ENCODE measurements at places on chromosomes 5 and 9.

GRCh38 chr9:133512253-133513213, 12.2 kb downstream of the MYMK start:
- no peak for DNase-seq

GRCh38 chr5:137040641-137041340, 458.3 kb downstream of the SPOCK1 start:
- no peak for DNase-seq

- peak; percentile 32 for DNase-seq
Measured at GRCh38 chr5:96933764-96934707, 1.8 kb upstream of the LNPEP start.

- DNase-seq: no peak
Measured at GRCh38 chr9:93665637-93666438, 89.5 kb downstream of the PHF2 start.

DNA sequence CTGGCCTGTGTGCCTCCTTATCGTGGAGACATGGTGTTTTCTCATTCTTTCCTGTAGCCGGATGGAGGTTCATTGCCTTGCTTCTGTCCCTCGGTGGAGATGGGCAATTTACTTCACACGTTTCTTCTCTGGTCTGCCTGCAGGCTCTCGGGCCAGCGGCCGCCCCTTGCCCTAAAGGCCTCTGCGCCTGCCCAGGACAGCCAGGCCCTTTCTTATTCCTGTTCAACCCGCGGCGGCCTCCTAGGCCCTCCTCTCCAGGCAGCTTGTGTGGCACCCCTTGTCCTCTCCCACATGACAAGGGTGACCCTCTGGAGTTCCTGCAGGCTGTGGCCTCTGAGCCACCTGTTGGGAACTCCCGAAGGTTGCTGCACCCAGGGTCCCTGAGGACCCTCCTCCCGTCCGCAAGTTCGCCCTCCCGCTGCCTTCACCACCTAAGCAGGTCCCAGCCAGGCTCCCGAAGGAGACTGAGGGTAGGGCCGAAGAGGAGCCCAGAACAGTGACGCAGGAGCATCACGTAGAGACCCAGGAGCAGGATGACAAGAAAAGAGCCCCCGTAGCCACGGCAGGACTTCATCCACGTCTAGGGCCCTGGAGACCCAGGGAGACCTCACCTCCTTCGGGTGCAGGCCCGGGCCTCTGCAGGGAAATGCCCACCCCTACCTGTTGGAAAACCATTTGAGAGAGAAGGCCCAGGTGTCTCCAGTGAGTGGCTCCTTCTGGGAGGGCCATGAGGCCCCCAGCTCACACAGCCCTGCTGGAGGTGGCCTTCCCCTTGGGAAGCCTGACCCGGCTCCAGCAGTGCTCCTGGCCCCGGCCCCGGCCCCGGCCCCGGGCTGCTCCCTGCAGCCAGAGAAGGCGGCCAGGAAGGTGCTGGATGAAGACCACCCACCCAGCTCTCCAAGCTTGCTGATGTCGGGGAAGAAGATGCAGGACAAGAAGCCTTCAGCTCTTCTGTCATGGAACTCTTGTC, 291.4 kb downstream of the TLE4 start:
- DNase-seq: no peak

DNA sequence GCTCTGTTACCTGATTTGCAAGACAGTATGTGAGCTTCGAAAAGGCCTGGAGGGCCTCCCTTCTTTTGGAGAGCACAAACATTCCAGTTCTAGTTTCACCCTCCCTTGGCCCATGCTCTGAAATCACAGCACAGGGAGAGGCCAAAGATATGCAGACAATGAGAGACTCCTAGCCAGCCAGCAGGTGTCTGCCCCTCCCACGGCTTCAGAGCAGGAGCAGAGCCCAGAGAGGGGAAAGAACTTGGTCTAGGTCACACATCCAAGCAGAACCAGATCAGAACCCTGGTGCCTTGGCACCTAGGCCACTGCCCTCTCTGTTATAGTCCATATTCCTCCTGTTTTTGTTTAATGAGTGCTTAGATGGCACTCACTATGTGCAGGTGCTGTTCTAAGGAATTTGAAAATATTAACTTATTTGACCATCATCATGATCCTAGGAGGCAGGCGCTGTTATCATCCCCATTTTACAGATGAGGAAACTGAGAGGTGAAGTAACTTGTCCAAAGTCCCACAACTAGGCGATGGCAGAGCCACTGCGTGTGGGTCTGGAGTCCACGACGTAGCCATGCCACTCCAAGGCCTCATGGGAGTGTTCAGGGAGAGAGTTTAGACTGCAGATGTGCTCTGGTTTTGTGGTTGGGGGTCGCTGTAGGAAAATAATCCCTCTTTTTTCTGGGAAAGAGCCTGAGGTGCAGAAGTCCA, 27.2 kb downstream of the TMOD1 start:
- no peak for DNase-seq

DNA sequence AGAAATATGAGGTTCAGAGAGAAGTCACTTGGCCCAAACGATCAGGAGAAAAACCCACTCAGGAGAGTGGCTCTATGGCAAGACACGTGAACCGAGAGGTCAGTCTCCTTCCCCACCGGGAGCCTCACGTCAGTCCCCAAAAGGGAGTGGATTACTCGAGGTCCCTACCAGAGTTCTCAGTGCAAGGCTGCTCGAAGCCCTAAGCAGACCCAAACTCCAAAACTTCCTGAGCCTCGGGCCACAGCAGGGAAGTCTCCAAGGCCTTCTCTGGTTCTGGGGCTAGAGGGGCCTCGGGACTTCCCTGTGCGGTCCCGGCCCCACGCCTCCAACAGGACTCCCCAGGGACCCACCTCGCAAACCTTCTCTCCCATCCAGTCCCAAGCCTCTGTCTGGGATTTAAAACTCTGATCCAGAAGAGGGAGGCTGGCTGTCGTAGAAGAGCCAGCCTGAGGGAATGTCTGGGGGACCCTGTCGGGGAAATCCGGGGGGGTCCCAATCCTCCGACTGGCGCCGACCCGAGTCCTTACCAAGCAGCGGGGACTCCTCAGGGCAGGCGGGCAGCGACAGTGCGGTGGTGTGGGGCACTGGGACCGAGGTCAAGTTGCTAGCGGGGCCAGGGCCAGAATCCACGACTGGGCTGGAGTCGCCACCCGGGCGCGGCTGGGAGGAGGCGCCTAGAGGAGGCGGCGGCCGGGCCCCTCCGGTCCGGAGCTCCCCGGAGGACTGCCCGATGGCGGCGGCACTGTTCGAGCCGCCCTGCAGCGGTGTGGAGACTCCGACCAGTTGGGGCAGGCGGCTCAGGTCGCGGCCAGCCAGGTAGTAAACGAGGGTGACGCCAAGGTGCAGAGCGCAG, 679 bp downstream of the B4GALT1 start:
- no peak for DNase-seq

DNA sequence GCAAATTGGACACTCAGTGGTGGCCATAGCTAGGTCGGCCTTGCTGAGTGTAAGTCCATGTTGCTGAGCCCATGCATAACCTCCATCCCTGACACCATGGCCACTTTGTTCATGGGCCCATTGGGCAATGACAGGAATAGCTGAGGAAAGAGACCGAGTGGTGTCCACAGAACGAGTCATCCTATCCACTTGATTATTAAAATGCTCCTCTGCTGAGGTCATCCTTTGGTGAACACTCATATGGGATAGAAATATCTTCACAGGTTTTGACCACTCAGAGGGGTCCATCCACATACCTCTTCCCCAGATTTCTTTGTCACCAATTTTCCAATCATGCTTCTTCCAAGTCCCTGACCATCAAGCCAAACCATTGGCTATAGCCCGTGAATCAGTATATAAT, 63.6 kb downstream of the PPIC start:
- no peak for DNase-seq

- DNase-seq: no peak
Measured at GRCh38 chr9:110308633-110309038, 29.0 kb downstream of the TXNDC8 start.

DNA sequence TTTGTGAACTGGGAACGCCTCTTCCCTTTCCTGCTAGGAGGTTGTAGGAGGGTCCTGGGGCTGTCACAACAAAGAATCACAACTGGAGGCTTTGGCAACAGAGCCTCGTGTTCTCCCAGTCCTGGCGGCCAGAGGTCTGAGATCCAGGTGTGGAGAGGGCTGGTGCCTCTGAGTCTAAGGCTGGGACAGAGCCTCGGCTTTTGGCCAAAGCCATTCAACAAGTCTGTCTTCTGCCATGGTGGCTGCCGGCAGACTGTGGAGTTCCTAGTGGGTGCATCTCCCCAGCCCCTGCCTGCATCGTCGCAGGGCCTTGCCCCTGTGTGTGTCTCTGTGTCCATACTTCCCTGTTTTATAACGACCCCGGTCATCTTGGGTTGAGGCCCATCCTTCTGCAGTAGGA, 9.5 kb upstream of the IRX4 start:
- no peak for DNase-seq

- no peak for DNase-seq
Measured at GRCh38 chr9:76289042-76289441, 105.2 kb downstream of the RFK start.

DNA sequence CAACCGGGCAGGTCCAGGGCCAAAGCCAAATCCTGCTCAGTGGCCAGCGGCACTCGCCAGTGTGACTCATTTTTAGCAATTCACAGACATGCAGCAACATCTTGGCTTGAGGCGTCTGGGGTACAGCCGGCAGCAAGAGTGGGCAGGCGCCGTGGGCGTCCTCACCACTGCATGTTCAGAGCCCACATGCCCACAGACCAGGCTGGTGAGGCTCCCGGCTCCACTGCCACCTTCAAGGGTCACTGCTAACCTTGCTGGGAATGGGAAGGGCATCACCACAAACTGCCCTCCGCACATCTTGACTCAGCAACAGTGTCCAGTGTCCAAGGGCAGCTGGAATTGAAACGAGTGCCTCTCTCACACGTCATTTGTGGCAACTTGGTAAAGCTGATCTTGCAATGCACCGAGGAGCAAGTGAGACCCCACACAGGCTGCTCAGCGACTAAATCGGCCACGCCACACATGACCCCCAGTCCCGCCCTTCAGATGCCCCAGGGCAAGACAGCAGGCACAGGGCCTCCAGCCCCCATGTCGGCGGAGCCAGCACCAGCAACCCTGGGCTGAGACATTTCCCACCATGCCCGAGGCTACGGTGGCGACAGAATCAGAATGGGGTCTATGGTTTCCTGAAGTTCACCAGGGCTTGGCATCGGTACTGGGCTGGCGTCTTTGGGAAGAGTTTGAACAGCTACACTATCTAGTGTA, 140.3 kb downstream of the ROR2 start:
- no peak for DNase-seq

DNA sequence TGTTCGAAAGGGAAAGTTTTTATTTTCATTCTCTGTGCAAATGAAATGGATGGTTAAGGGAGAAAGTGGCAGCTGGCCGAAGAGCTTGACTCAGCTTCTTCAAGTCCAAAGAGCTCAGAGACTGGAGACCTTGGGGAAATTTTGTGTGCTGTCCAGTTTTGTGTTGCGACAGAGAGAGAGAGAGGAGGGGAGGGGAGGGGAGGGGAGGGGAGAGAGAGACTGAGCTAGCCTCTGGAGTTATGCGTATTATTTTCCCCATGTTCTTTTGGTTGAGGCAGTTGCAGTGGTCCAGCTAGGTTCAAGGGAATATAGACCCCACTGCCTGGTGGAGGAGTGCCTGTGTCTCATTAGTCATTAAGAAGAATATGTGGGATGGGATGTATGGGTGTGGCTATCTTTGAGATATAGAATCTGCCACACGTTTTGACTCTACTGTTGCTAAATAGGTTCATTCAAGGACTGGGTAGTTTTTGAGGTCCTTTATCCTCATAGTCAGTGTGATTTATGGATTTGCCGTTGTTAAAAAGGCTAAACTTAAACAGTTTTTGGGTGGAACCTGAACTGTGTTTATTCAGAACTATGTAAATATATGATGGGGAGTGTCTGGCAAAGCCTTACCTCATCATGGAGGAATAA, 69.7 kb downstream of the ARHGAP26 start:
- no peak for DNase-seq

- no peak for DNase-seq
Measured at GRCh38 chr9:69171049-69171448, 3.0 kb upstream of the TJP2 start.

GRCh38 chr9:92614763-92615461, 55.0 kb downstream of the IPPK start:
- DNase-seq: no peak

DNA sequence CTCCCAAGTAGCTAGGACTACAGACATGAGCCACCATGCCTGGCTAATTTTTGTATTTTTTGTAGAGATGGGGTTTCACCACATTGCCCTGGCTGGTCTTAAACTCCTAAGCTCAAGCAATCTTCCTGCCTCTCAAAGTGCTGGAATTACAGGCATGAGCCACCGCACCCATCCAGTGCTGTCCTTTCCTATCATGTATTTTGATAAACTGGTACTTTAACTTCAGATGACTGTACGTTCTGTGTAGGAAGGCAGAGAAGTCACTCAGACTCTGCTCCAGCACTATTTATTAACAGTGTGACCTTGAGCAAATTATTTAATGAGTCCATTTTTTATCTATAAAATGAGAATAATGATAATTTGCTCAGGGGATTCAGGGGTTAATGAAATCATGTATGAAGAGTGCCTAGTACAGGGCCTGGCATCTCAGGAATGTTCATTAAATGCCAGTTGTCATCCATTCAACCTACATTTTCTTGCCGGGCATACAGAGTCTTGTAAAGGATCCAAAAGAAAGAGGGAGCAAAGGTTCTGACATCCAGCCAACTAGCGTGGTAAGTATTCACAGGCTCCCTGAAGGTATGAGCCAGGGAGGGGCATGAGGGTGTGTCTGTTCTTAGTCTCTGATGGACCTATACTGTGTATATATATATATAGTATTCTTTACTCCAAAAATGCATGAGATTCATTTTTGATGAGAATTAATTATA, 201.9 kb downstream of the PBX3 start:
- no peak for DNase-seq

DNA sequence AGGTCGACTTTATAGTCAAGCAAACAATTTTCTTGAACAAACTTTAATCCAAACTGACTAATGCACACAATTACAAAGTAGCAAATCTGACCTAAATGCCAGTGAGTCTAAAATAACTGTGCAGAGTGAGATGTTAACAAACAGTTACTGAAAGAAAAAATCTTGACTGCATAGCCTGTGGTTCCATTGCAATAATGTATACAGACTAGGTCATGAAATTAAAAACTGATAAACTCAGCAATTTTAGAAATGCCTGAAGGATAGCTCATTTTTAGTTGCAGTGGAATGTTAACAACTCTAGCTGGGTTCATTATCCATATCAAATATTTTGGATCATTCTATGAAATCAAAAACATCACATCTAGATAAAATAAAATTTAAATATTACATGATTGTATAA, 73.4 kb upstream of the CDH12 start:
- DNase-seq: no peak

GRCh38 chr5:67515762-67516161, 319.2 kb upstream of the CD180 start:
- DNase-seq: no peak

DNA sequence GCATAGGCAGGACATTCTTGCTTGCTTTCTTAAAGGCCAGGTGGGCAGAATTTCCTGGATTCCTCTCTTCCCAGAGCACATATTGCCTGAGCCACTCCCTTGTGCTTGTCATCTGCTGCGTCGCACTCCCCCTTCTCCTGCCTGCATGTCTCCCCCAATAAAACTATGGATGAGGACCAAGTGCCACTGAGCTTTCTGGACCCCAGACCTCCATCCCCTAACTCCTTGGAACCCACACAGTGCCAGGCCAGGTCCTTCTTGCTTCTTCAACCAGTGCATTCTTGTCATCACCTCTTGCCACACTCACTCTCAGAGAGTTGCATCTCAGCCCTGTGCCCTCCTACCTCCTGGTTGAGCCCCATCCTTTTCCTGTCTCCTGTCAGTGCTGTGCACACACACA, 157.9 kb upstream of the PANK3 start:
- DNase-seq: no peak

Data from GDM1 (cell line).